Right ventricle myocardium superior (tissue), 1 donor: ENCODE measurements at places on chromosomes 2 and 18. TPM values are rescaled to one million over a fixed set of nuclear protein-coding genes. Genes with fewer than 3 reads are reported as not detected.

- no peak for DNase-seq
These were observed at the start of gene ASPRV1 for GRCh38 chr2:69961496-69961895. Gene ASPRV1, minus strand, starts transcription at chr2:69961631. Its CDS starts 195 bp downstream, at chr2:69961436.

GRCh38 chr2:12046641-12047040, 300.2 kb downstream of the LPIN1 start:
- DNase-seq: no peak

GRCh38 chr2:36356298-36356989, 866 bp downstream of the CRIM1 start:
- DNase-seq: peak; percentile 63

DNA sequence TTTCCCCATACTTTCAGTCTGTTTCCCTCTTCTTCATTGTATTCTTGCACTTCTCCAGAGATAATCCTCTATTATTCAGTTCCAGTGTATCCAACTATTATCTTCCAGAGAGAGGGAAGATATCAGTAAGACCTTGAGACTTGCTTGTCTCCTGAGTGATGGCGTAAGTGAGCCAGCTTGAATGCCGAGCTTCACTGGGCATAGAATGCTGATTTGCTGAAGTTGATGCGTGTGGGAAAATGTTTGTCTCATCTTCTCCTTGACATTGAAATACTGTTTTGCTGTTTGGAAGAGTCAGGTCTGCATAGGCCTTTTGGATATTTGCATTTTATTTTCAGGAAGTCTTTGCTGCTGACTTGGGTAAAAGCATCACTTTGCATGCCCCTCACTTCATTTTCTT, 41.1 kb upstream of the MGAT5 start:
- DNase-seq: no peak

GRCh38 chr2:217938036-217938435, 64.8 kb downstream of the TNS1 start:
- peak; percentile 58 for DNase-seq

DNA sequence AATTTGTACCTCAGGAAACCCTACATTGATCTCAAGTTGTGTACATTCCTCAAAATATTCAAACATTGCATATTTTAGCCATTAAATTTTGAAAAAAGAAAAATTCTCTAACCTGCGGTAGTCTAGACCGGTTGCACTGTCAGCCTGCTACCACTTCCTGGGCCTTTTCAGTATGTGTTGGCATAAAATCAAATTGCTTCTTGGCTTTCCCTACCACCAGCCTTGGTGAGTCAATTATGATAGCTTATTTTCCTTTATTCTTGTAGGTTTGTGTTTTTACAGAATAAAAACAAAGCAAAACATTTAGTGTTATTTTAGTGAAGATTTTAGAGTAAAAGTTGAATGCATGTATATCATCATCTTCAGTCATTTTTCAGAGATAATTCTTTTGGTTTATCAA, 61.2 kb downstream of the FAM171B start:
- no peak for DNase-seq

DNA sequence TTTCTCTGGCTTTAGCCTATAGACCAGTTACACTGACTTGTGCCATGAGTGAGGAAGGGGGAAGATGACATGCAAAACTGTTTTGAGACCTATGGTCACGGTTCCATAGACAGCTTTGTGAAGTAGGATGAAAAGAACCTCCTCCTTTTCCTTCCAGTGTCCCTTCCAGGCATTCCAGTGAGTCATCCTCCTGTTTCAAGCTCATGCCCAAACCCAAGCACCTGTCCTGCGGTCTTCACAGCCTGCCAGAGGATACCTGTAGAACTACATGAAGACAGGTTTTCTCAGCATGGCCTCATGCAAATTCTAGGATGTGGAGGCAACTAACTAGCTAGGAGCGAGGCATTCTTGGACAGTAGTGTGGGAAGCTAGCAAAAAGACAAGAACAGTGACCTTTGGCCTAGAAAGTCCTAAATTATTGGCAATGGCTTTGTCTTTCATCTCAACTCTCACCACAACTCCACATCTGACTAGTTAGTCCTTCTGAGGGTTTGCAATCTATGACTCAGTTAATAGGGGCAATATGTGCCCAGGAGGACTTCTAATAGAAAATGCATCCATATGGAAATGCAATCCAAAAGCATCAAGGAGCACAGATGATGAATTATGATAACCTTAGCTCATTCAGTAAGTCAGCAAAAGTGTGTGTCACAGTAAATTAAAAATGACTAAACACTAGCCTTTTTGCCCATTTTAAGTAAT, 154.7 kb downstream of the RBM43 start:
- DNase-seq: no peak

DNA sequence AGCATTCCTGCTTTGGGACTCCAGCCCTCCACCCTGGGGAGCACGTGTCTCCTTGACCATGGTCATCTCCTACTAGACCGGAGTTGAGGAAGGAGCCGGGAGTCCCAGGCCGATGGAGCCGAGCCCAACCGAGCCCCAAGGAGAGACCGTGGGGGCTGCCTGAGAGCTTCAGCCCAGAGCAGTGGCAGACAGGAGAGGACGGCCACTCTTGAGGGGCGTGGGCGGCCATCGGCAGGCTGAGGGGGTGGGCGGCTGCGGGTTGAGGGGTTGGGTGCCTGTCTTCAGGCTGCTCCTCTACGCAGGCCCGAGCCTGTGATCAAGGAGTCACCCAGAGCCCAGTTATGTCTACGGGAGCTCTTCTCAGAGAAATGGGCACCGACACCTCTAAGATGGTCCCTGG, 158.7 kb downstream of the PXDN start:
- peak; percentile 34 for DNase-seq

DNA sequence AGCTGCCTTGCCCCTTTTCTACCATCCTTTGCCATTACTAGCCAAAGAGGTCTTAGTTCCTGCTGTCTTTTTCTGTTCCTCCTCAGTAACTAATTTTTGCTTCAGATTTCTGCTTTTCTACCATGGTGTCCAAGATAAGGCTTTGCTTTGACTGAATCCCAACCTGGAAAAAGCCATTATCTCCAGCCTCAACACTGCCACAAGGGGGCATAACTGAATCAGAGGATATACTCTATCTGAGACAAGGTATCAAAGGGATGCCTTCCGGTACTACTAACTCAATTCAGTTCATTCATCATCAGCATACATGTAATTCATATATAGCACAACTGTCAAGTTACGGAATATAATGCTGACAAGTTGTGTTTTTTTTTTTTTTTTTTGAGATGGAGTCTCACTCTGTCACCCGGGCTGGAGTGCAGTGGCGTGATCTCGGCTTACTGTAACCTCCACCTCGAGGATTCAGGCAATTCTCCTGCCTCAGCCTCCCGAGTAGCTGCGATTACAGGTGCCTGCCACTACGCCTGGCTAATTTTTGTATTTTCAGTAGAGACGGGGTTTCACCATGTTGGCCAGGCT, 11.4 kb downstream of the OSGEPL1 start:
- DNase-seq: no peak

DNA sequence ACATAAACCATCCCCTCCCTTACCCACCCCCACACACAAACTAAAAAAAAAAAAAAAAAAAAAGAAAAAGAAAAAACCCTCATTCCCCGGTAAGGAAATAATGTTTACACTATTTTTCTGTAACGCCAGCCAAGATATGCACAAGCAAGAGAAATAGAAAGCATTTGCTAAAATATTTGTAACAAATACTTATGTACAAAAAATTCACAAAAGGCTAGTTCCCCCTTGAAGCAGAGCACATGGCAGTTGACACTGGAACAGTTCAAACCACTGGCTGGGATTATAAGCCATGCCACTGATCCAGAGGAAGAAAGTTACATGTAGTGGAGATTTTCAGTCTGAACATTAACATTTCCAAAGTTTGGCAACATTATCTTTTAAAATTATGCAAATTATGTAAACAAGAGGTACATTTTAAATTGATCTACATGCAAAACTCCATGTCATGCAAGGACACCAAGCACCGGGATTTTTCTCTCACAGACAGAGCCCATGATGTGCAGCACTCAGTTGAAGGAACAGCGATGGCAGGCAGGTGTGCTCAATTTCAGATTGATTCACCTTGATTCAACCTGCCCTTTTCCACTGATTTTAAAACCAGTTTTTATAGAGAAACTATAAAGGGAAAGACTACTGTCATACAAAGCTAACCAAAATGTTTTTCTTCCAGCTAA, 21.4 kb downstream of the PNO1 start:
- no peak for DNase-seq

DNA sequence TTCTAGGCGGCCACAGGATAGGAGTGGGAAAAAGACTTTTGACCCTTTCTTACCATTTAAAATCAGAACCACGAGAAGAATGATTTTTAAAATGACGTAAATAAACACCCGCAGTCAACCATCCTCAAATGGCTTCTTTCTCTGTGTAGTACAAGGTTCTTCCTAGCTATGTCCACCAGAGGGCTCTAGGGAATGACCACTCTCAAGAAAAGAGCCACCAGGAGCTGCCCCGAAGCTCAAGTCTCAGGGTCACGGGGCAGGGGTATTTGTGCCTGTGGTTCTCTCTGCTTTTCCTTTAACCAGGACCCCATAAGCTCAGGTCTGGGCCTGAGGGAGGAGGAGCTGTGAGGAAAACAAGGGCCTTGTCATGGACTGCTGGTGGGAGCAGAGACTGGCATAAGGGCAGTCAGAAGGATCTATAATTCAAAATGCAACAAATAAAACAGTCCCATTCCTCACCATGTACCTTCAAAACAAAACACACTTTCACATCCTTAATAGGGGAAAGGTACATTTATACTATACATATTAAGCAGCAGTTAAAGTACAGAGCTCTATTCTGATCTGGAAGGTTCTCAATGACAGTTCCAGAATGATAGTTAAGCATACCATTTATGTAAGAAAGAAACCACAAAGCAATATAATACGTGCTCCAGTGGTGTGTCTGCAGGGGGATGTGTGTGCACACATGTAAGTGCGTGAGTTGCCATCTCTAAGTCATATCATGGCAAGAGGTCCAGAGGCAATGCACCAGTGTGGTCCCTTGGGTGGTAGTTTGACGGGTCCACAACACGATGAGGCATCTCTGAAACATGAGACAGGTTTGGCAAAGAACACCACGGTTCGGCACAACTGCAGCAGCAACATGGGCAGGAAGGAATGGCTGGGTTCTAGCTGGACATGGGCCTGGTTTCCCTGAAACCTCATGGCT, 18.6 kb downstream of the LYPD1 start:
- no peak for DNase-seq

GRCh38 chr2:140242889-140243288, 1462.7 kb upstream of the NXPH2 start:
- no peak for DNase-seq

DNA sequence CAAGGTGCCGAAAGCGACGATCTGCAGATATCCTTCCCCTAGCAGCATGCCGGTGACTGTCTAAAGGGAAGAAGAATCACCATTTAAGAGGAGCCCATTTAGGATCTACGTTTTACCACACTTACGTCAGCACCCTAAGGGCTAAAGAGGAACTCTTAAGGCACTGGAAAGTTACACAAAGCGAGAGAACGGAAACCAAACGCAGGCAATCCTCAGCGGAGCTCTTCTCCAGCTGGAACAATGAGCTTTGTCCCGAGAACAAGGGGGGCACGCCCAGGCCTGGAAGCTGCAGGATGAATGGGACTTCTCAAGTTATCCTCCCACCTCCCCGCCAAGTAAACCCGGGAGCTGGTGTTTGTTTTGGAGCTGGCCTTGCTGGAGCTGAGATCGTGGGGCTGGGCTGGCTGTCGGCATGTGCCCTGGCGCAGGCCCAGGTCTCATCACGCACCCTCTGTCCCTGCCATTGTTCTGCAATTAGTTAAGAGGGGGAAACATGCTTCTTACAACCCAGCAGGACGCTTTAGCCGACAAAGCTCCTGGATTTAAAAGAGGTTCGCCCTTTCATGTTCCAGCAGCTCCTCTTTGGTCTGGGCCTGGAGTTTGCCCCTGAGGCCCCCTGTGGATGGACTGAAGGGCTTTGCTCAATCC, 36.4 kb downstream of the PXDN start:
- peak; percentile 89 for DNase-seq

GRCh38 chr18:67211646-67212045, 304.9 kb downstream of the DSEL start:
- DNase-seq: no peak

DNA sequence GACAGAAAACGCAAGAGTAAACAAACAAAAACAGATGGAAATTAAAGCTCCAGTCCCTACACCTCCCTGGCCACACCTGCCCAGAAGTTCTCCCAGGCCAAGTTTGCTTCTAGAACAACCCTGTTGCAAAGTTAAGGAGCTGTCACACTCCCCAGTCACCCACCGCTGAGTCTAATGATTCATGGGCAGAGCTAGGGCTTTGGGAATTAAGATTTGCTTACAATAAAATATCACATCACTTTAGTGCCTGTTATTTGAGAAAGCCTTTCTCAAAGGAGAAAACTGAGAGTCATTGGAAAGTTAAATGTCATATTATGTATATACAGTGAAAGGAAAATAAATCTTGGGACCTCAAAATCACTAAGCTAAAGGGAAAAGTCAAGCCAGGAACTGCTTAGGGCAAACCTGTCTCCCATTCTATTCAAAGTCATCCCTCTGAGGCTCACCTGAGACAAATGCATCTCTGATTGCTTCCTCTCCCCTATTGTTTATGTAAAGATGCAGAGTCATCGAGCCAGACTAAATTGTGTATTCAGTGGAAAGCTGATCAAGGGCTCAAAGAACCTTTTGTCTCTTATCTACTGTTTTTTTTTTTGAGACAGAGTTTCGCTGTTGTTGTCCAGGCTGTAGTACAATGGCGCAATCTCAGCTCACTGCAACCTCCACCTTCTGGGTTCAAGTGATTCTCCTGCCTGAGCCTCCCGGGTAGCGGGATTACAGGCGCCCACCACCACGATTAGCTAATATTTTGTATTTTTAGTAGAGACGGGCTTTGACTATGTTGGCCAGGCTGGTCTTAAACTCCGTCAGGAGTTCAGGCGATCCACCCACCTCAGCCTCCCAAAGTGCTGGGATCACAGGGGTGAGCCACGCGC, 2.8 kb downstream of the CRYGB start:
- no peak for DNase-seq

The CAMKMT gene
- total RNA-seq: 5.1 TPM

The CYP27C1 gene
- total RNA-seq: not detected

The ABCG8 gene
- total RNA-seq: 0.11 TPM

The REG1B gene
- not detected for total RNA-seq

The PTPRN gene
- not detected for total RNA-seq

The C1QL2 gene
- not detected for total RNA-seq

The ANKRD30B gene
- total RNA-seq: not detected

The ABHD1 gene
- total RNA-seq: 4.0 TPM

The PTPRM gene
- 101 TPM for total RNA-seq

The MATN3 gene
- total RNA-seq: 0.16 TPM
